Right lung (tissue), 10 donors: ENCODE measurements at places on chromosomes 6 and 20. TPM values are rescaled to one million over a fixed set of nuclear protein-coding genes. Genes with fewer than 3 reads are reported as not detected.

The LHFPL5 gene
- not detected for polyA plus RNA-seq

The MMP24 gene
- polyA plus RNA-seq = 1.6 TPM

GRCh38 chr6:26183581-26184366 lies 96.5 kb downstream of the HFE start:
- peak; percentile 92 for DNase-seq

- no peak for DNase-seq
These were observed 49.1 kb downstream of the LYRM2 start for GRCh38 chr6:89589297-89590025.

- DNase-seq = no peak
These were observed 48.5 kb downstream of the BTBD3 start for GRCh38 chr20:11966186-11966585.

GRCh38 chr6:56911847-56912246 lies 43.1 kb upstream of the BEND6 start:
- DNase-seq = no peak

- no peak for DNase-seq
These were observed 25.6 kb downstream of the MMP24 start for GRCh38 chr20:35252037-35252461.

The TBX18 gene
- 1.1 TPM for polyA plus RNA-seq

GRCh38 chr20:11581271-11581670 lies 336.4 kb upstream of the BTBD3 start:
- DNase-seq = no peak

The PTPRA gene
- polyA plus RNA-seq = 74.5 TPM

The ANGPT4 gene
- 0.03 TPM for polyA plus RNA-seq

DNA sequence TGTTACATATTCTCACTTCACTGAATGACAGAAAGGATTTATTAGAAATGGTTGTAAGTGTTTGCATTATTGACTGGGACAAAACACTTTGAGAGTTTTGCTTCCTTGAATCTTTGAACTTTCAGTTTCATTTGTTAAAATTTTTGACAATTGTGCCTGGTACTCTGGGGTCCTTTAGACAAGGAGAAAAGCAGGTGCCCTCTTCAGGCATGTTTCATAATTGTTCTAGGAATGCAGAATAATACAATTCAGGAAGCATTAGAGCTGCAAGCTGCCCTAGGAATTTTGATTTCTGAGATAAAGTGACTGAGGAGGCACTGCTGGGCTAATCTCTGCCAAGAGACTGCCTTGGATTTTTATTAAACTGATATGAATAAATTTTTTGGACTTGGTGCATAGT lies 49.7 kb downstream of the TOP1 start:
- peak; percentile 36 for DNase-seq

The LCA5 gene
- polyA plus RNA-seq = 17.3 TPM

DNA sequence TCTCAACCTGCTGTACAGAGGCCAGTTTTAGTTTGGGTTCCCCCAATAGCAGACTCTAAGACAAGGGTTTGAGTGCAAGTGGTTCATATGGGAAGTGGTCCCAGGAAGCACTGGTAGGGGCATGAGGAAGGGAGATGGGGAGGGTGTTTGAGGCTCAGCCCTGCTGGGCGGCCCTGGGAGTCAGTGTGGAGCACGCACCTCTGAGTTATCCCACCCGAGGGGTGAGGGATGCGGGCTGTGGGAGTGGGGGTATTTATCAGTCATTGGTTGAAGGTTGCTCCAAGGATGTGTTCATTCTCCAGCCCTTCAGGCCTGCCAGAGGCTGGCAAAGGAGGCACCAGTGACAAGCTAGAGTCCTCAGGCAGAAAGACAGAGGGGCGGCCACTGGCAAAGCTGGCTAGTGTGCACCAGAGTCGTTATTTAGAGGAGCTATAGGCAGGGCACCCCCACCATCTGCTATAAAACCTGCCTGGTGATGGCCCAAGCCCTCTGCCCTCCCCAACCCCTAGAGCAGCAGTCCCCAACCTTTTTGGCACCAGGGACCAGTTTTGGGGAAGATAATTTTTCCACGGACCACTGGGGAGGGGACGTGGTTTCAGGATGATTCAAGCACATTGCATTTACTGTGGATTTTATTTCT lies 16.5 kb downstream of the PXMP4 start:
- DNase-seq = no peak

DNA sequence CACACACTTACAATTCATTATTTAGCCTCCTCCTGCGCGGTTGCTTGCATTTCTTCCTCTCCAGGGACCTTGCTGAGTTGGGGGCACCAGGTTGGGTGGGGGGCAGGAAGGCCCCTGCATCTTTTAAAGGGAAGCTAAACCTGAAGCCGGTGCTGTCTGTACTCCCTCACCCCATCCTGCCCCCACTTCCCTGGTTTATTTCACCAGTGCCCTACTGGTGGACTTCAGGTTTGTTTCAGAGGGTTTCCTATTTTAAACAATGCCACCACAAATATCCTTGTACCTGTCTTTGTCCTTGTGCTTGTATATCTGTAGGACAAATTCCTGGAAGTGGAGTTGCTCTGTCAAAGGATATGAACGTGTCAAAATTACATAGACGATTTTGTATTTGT lies 21.0 kb downstream of the PTK7 start:
- DNase-seq = no peak

The ASF1A gene
- 36.1 TPM for polyA plus RNA-seq
